Right renal cortex interstitium (tissue), 3 donors: ENCODE measurements at places on chromosomes 11 and 22. TPM values are rescaled to one million over a fixed set of nuclear protein-coding genes. Genes with fewer than 3 reads are reported as not detected.

Gene DKK3
- polyA plus RNA-seq: 81.3 TPM

Gene SPECC1L
- polyA plus RNA-seq: 49.9 TPM

Gene APOA1
- polyA plus RNA-seq: 134 TPM

Gene OR5A1
- not detected for polyA plus RNA-seq

Gene RASSF10
- 25.3 TPM for polyA plus RNA-seq

Gene CDC42EP2
- polyA plus RNA-seq: 6.3 TPM

Gene GDPD4
- 0.04 TPM for polyA plus RNA-seq

Gene BEST1
- 3.5 TPM for polyA plus RNA-seq

Gene MYOD1
- not detected for polyA plus RNA-seq

Gene TEX12
- 0.11 TPM for polyA plus RNA-seq

Gene USP28
- 48.2 TPM for polyA plus RNA-seq

Gene MUC6
- 17.8 TPM for polyA plus RNA-seq
